Stimulated activated CD8-positive, alpha-beta memory T cell treated with anti-CD3 and anti-CD28 coated beads, Interleukin-4, amount 100 ng/mL, for 4 hours (primary cell): ENCODE measurements at places on chromosomes 5 and 9.

GRCh38 chr9:105510024-105510423, 47.9 kb upstream of the FKTN start:
- no peak for DNase-seq

- no peak for DNase-seq
These were observed 8.2 kb downstream of the ABL1 start for GRCh38 chr9:130843049-130843908.

- no peak for DNase-seq
These were observed 1902.2 kb upstream of the C9orf72 start for GRCh38 chr9:29475471-29475870.

DNA sequence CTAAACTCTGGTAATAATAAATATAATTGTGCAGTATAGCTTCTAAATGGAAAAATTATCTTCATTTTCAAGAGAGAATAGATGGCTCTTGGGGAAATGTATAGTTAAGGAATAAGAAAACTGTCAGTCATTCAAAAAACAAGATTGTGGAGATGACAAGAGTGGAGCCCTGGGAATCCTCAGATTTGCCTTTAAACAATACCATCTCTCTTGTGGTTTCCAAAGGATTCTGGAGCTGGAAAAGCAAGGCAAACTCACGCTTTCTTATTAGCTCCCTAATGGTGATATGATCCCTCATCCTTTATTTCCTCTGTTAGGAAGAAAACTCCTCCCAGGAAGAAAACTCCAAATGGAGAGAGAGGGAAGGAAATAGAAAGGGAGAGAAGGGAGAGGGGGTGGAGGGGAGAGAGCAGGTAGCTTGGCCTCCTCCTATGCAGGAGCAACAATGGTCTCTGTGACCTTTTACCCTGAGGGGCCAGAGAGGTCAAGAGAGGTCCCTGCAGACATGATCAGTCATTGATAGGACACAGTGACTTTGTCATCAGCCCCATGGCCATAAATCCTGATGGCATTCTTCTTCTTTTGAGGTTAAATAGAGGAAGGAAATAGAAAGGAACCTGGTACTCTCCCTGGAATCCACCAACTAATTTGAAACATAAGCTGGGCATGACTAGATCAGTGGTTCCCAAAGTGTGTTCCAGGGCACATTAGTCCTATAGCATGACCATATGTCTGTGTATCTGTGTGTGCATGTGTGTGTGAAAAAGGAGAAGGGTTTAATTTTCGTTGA, 312.2 kb downstream of the ARRDC3 start:
- no peak for DNase-seq

DNA sequence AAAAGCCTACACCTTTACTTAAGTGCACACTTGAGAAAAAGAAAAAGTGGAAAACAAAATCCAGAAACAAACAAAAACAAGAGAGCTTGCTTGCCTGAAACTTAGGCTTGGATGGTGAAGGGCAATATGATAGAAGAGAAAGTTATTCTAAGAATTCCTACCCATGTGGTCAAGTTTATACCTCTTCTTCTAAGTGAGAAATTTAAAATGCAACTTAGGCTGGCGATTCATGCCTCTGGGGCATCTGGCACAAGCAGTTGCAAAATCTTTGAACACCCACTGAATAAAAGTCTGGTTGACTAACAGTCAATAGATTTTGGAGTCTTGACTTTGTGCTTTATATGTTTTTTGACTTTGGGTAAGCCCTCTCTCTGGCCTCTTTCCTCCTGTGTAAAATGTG, 239.6 kb downstream of the KDM4C start:
- no peak for DNase-seq

- DNase-seq: no peak
These were observed 110.2 kb downstream of the MLLT3 start for GRCh38 chr9:20512106-20512505.
